ENCODE measurements at places on chromosomes 11 and 22.

- DNase-seq = no peak
Observed at GRCh38 chr11:34451053-34451452, 12.3 kb downstream of the CAT start.

GRCh38 chr11:12657981-12658380, 16.2 kb upstream of the TEAD1 start:
- DNase-seq = no peak

DNA sequence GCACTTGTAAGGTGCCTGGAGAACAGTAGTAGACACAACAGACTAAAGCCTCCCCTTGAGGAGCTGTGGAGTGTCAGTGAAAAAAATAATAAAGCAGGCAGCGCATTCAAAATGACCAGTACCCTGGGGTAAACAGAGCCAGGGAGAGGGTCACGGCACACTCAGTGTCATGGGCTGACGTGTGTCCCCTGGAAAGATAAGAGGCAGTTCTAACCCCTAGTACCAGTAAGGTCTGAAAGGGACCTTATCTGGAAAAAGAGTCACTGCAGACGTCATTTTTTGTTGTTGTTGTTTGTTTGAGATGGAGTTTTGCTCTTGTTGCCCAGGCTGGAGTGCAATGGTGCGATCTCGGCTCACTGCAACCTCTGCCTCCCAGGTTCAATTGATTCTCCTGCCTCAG, 32.0 kb downstream of the DUSP8 start:
- no peak for DNase-seq

DNA sequence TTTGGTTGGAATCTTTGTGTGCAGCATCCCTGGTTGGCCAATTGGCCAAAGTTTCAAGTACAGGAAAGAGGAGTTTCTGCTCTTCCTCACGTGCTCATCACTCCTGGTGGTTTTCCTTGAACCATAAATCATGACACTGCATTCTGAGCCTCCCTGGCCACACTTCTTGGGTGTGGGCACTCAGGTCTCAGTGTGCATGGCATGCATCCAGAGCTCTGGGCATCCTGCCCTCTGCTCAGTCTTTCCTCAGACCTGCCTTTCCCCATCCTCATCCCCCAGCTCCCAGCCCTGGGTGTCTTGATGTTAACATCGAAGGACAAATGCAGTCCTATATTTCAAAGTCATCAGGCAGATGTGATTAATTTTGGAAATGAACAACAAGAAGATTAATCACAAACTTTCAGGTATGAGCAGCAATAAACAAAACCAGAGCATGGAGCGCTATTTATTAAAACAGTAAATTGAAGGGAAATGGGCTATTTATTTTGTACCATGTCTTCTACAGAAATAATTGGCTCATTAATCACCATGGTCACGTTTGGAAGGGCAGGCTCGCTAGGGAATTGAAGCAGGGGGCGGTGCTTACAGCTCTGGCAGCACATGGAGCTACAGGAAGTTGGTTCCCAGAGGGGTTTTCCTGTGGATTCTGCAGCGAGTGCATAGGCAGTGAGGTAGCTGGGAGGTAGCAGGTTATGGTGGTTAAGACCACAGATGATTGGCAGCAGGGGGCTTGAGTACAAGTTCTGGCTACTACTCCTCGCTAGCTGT, 89.6 kb downstream of the CSNK2A3 start:
- DNase-seq = no peak

- DNase-seq = no peak
Observed at GRCh38 chr11:65915821-65916251, 3.0 kb downstream of the C11orf68 start.

DNA sequence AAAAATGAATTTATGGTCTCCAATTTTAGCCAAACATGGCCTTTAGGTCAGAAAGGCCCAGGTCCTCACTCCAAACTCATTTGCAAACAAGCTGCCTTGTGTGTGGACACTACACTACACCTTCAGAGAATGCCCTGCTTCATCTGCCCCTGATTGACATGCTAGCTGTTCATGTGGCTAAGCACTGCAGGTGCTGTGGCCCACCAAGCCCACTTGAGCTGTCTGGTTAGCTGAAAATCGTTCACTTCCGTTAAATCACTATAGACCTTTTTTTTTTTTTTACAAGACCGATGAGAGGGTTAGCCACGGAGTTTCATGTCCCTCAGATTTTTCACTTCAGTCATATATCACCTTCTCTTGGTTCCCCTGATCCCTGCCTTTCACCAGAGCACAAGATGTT, 39.3 kb downstream of the NF2 start:
- no peak for DNase-seq

GRCh38 chr11:129905402-129905801, 10.0 kb upstream of the NFRKB start:
- DNase-seq = no peak

DNA sequence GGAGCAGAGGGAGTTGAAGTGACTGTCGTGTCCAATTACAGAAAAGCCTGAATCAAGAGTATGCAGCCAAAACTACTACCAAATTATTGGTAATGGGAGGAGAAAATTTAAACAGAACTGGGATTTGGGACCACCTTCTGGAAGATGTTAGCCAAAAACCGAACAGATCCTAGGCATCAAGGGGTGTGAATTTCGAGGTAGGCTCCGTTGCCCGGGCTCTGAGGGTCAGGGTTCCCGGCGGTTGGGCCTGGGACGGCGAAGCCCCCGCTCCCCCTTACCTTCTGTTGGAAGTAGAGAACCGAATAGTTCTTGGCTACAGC, 313 bp downstream of the PRCP start:
- no peak for DNase-seq

GRCh38 chr11:95304777-95305176, 73.8 kb upstream of the SESN3 start:
- no peak for DNase-seq

DNA sequence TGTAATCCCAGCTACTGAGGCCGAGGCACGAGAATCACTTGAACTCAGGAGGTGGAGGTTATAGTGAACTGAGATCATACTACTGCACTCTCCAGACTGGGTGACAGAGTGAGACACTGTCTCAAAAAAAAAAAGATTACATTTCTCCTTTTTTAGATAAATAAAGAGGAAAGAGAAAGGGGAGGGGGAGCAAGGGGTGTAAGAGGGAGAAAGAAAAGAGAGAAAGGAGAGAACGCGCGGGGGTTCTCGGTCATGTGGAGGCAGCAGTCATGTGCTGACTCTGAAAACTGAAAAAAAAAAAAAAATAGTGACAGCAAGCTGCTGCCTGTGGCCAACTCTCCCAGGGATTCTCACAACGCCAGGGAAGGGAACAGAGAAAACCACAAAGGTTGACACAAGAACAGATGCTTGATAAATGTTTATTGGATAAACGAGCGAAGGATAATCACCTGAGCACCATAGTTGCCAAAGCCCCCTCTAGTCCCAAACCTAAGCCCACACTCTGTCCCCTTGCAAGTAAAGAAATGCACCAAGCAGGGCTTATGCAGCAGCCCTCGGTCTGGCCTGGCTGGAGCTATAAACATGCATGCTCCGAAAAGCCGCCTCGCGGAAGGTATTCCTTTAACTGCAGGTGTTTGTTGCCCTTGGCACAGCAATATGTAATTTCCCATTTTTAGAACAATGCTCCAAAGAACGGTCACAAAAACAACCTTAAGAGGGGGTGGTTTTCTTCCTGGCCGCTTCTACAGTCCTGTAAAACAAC, 14.5 kb downstream of the SCGB1A1 start:
- DNase-seq = no peak

GRCh38 chr22:40322021-40322420, 24.3 kb upstream of the ADSL start:
- DNase-seq = no peak

- no peak for DNase-seq
Observed at GRCh38 chr11:69218946-69219720, 63.4 kb downstream of the SMIM38 start.

DNA sequence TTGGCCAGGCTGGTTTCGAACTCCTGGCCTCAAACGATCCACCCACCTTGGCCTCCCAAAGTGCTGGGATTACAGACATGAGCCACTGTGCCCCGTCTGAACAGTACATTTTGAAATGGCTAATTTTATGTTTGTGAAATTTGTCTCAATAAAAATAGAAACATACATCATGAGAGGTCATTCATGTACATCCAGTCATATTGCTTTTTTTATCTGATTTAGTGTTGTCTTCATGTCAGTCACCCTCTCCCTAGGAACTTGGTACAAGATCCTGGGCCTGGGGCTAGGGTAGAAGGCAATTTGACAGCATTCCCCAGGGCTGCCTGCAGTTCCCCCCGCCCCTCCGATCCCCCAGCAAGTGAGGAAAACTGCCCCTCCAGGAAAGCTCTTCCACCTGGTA, 46.6 kb upstream of the RBFOX2 start:
- DNase-seq = no peak
